ENCODE measurements at places on chromosomes 2 and 18. TPM values are rescaled to one million over a fixed set of nuclear protein-coding genes. Genes with fewer than 3 reads are reported as not detected.

Gene ASXL3
- 5.1 TPM for total RNA-seq

Gene CCDC68
- total RNA-seq: 4.4 TPM

Gene NOSTRIN
- 46.4 TPM for total RNA-seq

Gene SP9
- total RNA-seq: not detected

Gene STARD6
- not detected for total RNA-seq

Gene SMAD2
- 137 TPM for total RNA-seq

Gene STAM2
- total RNA-seq: 46.2 TPM

Gene SNTG2
- total RNA-seq: 7.0 TPM

Gene RAD51AP2
- total RNA-seq: not detected

Gene SOWAHC
- total RNA-seq: 15.0 TPM

Gene KANSL1L
- total RNA-seq: 44.1 TPM

Gene FOXD4L1
- 0.27 TPM for total RNA-seq

Gene MLPH
- total RNA-seq: 3.4 TPM

Gene TUBA3D
- total RNA-seq: not detected

Gene MPV17
- total RNA-seq: 68.7 TPM

Gene IL36B
- not detected for total RNA-seq

Gene BOLL
- total RNA-seq: not detected

Gene CACNB4
- total RNA-seq: 5.0 TPM

Gene ICOS
- not detected for total RNA-seq

Gene RAB27B
- total RNA-seq: 1.3 TPM

Gene MCM6
- total RNA-seq: 12.2 TPM

Gene HOXD8
- 14.4 TPM for total RNA-seq

Gene SH3BP4
- 27.6 TPM for total RNA-seq

Gene BBS5
- 7.3 TPM for total RNA-seq

Gene CREG2
- 0.60 TPM for total RNA-seq

Gene FBXO41
- 3.3 TPM for total RNA-seq

Gene CLK1
- 197 TPM for total RNA-seq

Gene IL1F10
- total RNA-seq: not detected

Measured in aorta (tissue), 5 donors.